Head of caudate nucleus (tissue), 42 donors: ENCODE measurements at places on chromosomes 13 and 19.

- DNase-seq, result no peak
Observed at GRCh38 chr19:48806818-48807589, 3.8 kb downstream of the BCAT2 start.

DNA sequence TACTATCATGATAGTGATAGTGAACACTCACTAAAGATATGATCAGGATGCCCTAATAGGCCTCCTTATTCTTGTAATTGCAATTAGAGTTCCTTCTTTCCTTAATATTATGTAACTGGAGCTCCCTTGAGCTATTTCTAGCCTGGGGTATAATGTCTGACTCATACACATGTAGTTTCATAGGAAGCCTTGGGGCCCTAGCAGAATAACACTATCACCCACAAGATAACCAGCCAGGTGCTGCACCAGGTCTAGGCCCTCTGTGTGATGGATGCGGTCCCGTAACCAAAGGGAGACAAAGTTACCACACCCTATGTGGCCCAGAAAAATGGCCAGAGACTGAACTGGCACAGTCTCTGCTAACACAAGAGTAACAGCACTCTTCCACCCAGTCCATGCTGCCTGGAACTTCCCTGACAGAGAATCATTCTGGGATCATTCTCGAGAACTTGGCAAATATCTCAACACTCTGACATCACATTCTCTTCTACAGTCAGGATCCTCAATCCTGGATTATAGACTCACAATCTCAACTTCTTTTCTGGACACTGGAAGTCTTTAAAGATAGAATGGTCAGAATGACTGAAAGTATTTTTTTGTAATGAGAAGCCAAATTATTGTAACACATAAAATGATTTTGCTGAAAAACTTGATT is 32.6 kb upstream of the IGFL4 start:
- no peak for DNase-seq

DNA sequence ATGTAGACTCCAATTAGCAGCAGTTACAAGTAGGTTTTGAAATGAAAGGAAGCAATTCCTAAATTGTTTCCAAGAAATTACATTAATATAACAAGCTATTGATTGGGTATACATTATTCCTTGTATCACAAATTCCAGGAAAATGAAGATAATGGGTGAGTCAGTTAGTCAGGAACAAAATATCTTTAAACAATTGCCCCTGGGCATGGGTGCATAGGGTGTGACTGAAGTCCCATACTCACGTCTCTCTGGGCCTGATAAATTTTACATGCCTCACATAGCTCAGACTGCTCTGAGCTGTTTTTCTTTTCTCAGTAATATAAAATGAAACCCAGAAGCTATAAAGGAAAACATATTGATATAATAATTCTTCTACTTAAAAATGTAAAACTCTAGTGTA is 87.8 kb downstream of the FNDC3A start:
- DNase-seq, result no peak

- no peak for DNase-seq
Observed at GRCh38 chr13:80946008-80946802, 605.3 kb upstream of the SPRY2 start.

- DNase-seq, result no peak
Observed at GRCh38 chr19:5805462-5806132, 730 bp downstream of the NRTN start.

DNA sequence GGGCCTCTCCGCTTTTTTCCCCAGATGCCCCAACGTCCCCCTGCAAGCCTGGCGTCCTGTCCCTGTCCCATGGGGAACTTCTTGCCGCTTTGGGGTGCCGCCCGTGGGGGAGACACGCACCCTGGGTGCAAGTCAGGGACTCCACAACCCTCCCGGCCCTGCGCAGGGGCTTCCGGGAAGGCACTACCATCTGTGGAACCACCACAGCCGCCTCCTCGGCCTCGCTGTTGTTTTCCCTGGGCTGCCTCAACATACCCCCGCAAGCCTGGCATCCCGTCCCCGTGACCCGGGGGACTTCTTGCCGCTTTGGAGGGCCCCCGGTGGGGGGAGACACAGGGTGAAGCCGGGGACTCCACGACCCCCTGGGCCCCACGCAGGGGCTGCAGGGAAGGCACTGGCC is 238.4 kb downstream of the TUBA3C start:
- DNase-seq, result no peak
